Esophagus squamous epithelium (tissue), 5 donors: ENCODE measurements at places on chromosomes 7 and 10.

GRCh38 chr7:37549076-37549931 lies 100.6 kb upstream of the ELMO1 start:
- no peak for DNase-seq

DNA sequence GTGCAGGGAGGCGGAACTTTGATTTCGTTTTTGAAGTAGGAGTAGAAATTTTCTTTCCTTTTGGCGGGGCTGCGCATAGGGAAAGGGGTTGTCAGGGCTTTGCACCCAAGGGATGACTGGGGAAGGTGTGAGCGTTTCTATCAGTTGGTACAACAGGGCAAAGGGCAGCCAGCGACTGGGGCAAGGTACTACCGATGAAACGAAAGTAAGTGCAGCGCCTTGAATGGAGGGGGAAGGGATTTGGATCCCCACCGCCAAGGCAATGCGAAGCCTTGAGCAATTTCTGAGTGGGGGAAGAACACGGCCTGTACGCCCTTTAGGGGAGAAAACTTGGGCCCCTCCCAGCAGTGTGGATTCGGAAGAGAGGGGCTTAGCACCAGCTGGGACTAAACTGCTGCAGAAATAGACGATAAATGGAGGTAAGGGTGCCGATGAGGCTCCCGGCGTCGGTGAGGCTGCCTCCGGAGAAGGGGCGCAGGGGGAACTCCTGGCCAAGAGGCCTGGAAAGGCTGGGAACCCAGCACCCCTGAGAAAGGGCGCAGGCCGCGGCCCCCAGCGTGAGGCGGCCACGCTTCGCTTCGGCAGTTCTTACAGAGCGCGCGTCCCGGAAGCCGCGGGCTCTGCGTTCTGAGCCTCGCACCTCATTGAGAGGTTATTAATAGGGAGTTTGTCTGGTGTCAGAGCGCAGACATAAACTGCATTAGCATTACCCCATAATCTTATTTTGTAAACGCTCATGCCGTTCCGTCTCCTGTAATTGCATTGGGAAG lies 10.0 kb upstream of the TLX1 start:
- no peak for DNase-seq

DNA sequence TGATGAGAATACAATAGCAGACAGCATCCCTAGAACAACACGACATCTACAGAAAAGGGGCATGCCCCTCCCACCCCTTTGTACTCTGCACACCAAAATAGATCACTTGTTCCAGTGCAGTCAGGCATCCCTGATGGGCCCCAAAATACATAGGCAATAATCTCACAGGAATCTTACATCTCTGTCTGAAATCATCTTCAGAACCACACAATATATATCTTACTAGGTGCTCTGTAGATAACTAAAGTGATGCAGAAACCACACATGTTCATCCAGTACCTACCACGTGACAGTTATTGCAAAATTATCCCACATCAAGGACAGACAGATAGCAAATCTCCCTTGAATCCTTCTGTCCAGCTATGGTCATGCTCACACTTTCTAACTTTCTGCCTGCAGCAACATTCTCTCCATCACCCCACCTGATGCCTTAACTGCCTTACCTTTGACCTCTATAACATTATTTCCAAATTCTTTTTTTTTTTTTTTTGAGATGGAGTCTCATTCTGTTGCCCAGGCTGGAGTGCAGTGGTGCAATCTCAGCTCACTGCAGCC lies 30.7 kb downstream of the ST8SIA6 start:
- no peak for DNase-seq

- DNase-seq, result no peak
Measured at GRCh38 chr10:2731940-2732339, 335.4 kb upstream of the PFKP start.

- no peak for DNase-seq
Measured at GRCh38 chr10:61066661-61067344, 122.8 kb upstream of the RHOBTB1 start.

DNA sequence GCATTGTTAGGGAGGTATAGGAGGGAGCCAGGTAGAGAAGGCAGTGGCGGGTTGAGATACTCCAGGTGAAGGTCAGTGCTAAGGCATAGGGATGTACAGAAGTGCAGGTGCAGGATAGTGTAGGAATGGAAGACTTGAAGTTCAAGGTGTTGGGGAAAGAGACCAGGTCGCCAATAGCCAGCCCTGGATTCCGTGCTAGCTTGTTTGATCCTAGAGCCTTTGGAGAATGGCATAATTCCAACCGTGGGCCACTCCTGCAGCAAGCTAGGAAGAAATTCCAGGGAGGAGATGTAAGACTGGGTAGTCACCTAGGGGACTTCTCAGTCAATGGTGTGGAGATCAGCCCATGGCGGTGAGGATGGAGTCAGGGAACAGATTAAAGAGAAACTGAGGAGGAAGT lies 272.7 kb downstream of the RPS24 start:
- DNase-seq, result no peak

GRCh38 chr7:605661-606450 lies 86.2 kb upstream of the PDGFA start:
- DNase-seq, result no peak
